GM10248 (cell line): ENCODE measurements at places on chromosomes 2 and 18.

GRCh38 chr2:98444436-98445176 lies at the start of gene INPP4A:
INPP4A (plus strand) TSS chr2:98444858; CDS start chr2:98520049, 75,191 bp downstream.
- DNase-seq, result peak; percentile 91

- DNase-seq, result no peak
These were observed 1683.2 kb upstream of the SLC39A10 start for GRCh38 chr2:193973781-193974180.

DNA sequence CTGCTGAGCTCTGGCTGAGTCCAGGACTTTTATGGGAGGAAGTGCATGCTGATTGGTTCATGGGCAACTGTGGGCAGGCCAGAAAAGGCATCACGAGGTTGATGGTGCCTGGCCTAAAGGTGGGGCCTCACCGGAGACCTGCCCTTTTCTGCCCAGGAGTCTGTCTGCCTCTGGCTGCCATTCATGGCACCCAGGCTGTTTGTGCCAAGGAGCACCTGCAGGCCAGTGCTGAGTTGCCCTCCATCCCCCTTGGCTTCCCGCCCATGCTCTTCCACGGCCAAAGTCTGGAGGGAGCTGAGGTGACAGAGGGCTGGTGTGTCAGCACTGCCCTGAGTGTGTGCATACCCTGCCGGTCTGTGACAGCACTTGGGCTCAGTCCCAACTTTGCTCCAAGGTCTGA lies 123.2 kb downstream of the PTH2R start:
- DNase-seq, result no peak

DNA sequence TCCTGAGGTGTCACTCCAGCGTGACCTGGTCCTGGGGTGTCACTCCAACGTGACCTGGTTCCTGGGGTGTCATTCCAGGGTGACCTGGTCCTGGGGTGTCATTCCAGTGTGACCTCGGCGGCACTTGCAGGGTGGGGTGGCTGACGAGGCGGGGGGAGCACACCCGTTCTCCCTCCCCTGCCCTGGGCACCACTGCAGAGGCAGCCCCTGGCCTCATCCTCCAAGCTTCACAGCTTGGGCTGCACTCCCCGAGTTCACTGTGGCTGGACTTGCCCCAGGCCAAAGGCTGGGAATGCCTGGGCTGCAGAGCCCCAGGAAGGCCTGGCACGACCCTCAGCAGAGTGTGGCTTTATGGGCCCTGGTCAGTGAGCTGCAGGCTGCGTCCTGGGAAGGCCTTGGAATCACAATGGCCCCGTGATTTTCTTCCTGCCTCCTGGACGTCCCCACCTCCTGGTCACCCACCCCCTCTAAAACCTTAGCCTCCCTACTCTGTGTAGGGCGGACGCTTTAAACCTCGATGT lies 88.3 kb downstream of the NFATC1 start:
- no peak for DNase-seq

- no peak for DNase-seq
These were observed 224.5 kb downstream of the UXS1 start for GRCh38 chr2:105969552-105969951.

- no peak for DNase-seq
These were observed 131.5 kb downstream of the HDAC4 start for GRCh38 chr2:239269173-239269885.

DNA sequence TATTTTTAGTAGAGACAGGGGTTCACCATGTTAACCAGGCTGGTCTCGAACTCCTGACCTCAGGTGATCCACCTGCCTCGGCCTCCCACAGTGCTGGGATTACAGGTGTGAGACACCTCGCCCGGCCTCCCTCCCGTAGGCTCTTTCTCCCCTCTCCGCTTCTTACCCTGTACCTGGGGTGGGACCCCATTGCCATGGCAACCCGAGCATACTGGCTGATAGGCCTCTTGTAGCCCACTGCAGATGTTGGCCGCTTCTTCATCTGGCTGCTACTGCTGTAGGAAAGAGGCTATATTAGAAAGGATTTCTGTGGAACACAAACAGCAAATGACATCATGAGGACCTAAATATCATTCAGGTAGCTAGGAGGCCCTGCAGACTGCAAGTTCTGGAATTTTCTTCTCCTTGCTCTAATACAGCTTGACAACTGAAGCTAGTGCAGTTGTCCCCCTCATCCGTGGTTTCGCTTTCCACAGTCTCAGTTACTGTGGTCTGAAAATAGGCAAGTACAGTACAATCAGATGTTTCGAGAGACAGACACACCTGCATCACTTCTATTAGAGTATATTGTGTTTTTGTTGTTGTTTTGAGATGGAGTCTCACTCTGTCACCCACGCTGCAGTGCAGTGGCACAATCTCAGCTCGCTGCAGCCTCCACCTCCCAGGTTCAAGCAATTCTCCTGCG lies 51.6 kb upstream of the ASXL2 start:
- DNase-seq, result no peak

DNA sequence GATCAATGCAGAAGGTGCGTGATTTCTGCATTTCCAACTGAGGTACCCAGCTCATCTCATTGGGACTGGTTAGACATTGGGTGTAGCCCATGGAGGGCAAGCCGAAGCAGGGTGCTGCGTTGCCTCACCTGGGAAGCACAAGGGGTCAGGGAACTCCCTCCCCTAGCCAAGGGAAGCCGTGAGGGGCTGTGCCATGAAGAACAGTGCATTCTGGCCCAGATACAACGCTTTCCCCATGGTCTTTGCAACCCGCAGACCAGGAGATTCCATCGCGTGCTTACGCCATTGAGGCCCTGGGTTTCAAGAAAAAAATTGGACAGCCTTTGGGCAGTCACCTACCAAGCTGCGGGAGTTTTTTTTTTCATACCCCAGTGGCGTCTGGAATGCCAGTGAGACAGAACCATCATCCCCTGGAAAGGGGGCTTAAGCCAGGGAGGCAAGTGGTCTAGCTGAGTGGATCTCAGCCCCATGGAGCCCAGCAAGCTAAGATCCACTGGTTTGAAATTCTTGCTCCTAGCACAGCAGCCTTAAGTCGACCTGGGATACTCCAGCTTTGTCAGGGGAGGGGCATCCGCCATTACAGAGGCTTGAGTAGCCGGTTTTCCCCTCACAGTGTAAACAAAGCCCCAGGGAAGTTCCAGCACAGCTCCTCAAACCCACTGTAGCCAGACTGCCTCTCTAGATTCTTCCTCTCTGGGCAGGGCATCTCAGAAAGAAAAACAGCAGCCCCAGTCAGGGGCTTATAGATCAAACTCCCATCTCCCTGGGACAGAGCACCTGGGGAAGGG lies 21.7 kb downstream of the TFPI start:
- no peak for DNase-seq

- no peak for DNase-seq
These were observed 1.0 kb downstream of the VIT start for GRCh38 chr2:36697424-36698066.

DNA sequence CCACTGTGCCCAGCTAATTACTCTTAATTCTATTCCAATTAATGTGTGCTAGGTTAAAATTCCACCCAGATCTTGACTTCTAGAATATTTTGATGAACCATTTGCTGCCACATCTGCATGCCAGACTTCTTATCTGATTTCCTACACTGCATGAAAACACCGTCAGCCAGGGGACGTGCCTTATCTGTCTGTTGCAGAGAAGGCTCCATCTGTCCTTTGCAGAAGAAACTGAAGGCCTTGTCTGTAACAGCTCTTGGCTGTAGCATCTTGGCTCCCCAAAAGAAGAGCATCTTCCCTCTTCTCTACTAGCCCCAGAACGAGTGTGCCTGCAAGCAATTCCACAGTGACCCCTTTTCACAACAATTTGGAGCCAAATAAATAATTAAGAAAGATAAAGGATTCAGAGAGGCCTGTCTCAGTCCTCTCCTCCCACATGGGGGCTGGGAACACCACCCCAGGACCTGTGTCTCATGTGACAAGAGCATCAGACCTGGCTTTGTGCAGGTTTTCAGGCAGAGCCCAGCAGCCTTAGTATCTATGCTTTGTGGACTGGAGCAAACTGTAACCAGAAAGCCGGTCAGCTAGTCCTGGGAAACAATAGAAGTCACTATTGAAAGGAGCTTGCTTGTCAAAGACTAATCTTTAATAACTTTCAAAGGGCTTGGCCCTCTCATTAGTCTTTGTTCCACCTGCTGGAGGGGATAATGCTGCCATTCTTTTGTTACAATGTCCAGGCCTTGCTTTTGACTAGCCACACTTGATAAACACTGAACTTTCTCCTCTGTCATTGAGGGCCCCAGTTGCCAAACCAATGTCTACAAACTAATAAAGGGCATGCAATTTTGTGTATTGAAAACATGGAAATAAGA lies 84.0 kb upstream of the NEUROD1 start:
- no peak for DNase-seq
